ENCODE measurements at places on chromosomes 16 and 17. TPM values are rescaled to one million over a fixed set of nuclear protein-coding genes. Genes with fewer than 3 reads are reported as not detected.

- DNase-seq = no peak
Measured at GRCh38 chr16:69064764-69065313, 40.6 kb upstream of the HAS3 start.

DNA sequence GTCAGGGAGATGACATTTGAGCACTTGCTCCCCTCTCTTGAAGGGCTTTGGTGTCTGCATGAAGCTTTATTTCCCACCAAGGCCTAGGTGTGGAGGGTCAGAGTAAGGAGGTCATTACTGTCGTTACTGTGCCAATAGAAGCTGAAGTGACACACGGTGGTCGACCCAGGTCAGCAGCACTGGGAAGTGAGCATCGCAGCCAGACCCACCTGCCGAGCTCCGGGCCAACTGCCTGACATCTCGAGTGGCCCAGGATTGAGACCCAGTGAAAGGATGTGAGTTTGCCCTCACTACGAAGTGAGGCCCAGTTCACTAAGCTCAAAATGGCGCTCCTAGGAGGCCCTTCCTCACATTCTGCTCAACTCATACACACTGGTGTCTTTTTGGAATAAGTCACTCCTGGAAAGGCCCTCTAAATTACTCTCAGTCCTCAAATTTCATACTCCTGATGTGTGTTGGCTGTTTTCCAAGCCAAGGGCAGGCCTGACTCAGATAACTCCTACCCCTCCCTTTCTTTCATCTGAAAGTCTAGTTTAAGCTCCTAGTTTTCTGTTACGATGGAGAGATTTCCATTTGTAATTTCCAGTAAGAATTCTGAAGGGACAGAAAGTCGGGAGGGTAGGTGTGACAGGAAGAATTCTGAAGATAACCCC lies 200.4 kb downstream of the LGALS9B start:
- no peak for DNase-seq

DNA sequence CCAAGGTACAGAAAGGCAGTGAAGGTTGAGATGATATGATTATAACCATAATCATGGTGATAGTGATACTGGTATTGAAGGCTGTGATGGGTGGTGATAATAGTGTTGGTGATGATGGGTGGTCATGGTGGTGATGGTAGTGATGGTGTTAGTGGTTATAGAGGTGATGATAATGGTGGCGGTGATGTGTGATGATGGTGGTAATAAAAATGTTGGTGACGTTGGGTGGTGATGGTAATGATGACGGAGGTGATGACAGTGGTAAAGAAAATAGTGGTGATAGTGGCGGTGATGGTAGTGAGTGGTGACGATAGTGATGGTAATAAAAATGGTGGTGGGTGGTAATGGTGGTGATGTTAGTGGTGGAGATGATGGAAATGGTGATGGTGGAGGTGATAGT lies 65.1 kb upstream of the KDM8 start:
- no peak for DNase-seq

DNA sequence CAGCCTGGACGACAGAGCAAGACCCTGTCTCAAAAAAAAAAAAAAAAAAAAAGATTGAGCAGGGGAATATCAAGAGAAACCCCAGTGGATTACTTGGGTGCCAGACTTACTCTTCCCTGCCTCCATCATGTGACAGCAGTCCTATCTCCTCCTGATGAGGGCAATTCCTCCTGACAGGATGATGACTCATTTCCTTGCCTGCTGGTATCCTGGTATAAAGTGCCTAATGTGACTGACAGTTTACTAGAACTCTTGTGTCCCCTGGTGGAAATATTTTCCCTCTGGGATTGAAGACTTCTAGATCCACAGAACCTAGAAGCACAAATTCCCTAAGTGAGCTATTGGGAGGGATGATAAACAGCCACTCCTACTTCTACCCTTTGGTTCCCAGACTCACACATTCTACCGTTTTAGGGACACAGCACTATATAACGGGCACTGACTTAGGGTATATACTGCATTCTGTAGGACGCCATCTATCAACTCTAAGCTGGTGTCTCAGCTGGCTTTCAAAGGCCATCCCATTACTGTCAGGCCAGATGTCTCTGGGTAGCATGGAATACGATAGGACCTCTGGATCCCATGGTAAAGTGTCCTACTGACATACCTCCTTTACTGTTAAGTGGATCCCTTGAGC lies 114.6 kb upstream of the MED13 start:
- peak; percentile 64 for DNase-seq

Gene FOXN1
- not detected for total RNA-seq

Gene KRTAP4-1
- total RNA-seq = not detected
